ENCODE measurements at places on chromosomes 2 and 18. TPM values are rescaled to one million over a fixed set of nuclear protein-coding genes. Genes with fewer than 3 reads are reported as not detected.

The TMEM87B gene
- 12.6 TPM for total RNA-seq

DNA sequence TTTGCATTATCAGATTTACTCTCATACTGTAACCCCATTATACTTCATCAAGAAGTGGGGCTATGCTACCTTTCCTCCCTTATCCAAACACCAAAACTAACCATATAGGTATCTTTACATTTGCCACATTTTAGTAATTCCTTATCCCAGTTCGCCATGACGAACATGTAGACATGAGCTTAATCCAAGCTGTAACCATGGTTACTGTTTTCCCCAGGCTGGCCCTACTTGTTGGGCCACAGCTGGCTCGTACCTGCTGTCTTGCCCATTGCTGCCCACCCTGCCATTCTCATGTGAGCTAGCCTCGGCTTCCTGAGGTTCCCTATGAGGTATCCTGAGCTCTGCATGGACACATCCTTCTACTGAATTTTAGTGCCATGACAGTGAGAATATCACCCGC, 117.7 kb downstream of the PARD3B start:
- DNase-seq: no peak

The MRO gene
- total RNA-seq: 0.82 TPM

DNA sequence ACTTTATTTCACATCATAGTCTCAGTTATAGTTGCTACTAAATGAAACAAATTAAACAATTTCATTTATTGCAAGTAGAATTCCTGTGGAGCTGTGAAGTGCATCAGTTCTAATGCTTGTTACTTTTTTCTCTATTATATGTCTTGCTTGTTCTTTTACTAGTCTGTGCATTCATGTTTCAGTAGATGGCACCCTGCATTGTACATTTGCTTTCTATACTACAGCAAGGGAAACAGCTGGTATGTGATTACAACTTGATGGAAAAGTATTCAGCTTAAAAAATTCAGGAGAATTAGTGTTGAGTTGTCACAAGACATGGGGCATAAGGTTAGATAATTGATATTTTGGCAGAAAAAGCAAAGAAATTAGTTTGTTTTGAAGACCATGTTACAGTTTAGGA, 72.3 kb downstream of the TANK start:
- no peak for DNase-seq

The IL1RL1 gene
- not detected for total RNA-seq

All from frontal cortex (tissue), 4 donors.